ENCODE measurements at places on chromosomes 12 and 14.

- no peak for DNase-seq
These were observed 10.1 kb upstream of the PPM1A start for GRCh38 chr14:60238955-60239354.

DNA sequence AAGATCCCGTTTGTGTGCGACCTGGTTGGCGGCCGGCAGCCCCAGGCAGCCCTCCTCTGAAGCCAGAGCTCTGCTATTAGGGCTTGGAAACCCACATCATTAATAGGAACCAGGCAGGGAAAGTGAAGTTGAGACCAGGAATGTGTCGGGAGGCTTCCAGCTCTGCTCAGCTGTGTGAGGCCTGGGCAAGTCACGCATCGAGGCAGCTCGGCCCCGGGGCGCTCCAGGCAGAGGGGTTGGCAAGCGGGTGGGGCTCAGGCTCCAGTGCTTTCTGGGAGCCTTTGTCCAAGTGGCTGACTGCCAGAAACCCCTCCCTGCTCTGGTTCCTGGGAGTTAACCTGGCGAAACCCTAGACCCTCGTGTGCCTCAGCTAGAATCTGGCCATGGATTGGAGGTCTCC, 1151.7 kb downstream of the VRK1 start:
- DNase-seq, result no peak

GRCh38 chr14:73180385-73180805, 44.1 kb downstream of the PSEN1 start:
- DNase-seq, result peak; percentile 72

DNA sequence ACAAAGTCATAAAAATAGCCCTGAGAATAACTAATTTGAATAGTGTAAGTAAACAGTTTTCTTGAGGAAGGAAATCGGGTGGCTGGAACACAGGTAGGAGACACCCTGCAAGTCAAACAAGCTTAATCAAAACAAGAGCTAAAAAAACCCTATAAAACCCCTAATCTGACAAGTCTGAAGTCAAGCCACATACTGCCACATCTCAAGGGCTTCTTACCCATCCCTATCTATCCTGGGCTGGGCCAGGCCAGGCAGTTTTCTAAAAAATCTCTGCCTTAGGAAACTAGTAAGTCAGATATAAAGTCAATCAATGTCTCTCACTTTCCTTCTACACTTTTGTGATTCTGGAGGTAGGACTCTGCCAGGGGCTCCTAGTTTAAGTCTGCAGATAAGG, 15.3 kb downstream of the UBE2N start:
- DNase-seq, result no peak

DNA sequence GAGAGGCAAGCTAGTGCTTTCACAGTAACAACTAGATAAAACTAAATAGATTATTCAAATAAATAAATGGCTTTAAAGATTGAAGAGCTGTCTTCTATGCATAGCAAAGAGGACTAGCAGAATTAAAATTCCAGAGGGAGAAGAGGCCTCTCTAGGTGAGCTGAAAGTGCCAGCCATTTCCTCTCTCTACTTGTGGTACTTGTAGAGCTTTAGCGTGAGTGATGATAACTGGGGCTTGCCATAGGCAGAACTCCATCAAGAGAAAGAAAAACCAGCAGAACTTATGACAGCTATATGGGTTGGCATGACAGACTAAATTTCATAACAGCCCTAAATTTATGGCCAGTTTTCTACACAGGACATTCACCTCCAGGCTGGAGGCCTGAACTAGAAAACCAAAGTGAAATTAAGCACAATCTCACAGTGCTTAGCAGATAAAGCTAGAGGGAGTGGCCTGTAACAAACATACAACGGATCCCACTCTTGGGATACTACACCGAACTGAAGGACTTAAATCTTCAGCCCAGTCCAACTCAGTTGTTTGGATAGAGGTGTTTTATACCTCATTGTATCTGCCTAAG, 11.0 kb downstream of the SPTLC2 start:
- no peak for DNase-seq

- no peak for DNase-seq
These were observed 18.9 kb downstream of the RFC5 start for GRCh38 chr12:118035190-118036041.
